ENCODE measurements at places on chromosomes 7 and 10.

DNA sequence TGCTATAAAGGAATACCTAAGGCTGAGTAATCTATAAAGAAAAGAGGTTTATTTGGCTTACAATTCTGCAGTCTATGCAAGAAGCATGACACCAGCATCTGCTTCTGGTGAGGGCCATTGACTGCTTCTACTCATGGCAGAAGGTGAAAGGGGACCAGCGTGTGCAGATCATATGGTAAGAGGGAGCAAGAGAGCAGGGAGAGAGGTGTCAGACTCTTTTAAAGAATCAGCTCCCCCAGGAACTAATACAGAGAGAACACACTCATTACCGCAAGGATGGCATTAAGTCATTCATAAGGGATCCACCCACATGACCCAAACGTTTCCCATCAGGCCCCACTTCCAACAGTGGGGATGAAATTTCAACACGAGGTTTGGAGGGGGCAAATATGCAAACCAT, 3.5 kb upstream of the COL28A1 start:
- no peak for DNase-seq

- peak; percentile 46 for DNase-seq
Measured at GRCh38 chr10:65571011-65571570, 1354.7 kb upstream of the LRRTM3 start.

- no peak for DNase-seq
Measured at GRCh38 chr7:53068673-53069072, 33.2 kb downstream of the POM121L12 start.

DNA sequence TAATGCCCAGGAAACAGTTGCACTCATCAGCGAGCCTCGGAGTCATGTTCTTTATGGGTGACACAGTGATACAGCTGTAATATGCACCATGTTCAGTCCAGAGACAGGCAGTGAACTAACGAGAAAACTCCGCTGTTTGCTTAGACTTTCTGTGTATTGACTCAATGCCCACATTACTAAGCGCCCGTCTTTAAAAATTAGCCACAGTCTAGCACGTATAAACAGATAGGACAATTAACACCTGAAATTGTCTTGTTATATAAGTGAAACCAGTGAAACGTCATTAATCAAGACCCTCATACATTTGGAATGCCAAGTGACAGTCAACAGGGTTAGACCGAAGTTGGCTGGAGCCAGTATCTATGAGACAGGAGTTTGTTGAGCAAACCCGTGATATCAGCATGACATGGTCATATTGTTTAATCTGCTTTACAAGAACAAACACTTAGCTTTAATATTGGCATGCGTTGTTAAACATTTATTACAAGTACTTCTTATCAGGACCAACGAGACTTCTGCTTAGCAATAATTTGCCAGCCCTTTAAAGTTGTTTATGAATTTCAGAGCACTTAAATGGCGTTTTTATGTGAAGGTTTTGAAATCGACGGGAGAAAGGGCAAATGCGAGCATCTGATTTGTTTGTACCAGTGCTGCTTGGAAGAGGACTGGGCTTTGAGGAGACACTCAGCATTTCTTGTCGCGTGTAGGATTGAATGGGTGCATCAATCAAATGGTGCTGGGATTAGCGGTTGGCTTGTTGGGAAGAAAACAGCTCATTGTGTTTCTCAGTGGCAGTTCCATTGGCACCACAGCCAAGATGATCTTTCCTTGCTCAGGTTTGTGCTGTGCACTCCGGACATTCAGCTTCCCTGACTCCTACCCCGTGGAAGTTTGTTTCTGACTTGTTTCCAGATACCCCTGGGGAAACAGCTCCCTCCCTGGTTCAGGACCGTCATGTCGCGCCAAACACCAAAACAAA, 56.3 kb downstream of the CAMK1D start:
- no peak for DNase-seq

DNA sequence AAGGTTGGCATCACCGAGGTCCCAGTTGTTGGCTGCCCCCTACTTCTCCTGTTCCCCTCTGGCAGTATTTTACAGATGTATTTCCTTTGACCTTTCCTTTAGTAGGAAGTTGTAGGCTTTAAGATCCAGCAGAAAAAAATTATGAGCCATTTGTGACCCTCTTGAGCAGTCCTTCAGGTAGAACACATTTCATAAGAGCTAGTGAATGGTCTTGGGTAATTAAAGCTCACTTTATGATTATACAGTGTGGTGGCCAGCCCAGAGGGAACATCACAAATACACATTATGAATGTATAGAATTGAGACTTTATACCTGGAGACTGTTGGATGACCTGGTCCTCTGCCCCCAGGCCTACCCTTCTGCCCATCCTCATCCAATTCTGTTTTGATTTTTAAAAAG, 57.0 kb downstream of the KAT6B start:
- DNase-seq, result no peak

DNA sequence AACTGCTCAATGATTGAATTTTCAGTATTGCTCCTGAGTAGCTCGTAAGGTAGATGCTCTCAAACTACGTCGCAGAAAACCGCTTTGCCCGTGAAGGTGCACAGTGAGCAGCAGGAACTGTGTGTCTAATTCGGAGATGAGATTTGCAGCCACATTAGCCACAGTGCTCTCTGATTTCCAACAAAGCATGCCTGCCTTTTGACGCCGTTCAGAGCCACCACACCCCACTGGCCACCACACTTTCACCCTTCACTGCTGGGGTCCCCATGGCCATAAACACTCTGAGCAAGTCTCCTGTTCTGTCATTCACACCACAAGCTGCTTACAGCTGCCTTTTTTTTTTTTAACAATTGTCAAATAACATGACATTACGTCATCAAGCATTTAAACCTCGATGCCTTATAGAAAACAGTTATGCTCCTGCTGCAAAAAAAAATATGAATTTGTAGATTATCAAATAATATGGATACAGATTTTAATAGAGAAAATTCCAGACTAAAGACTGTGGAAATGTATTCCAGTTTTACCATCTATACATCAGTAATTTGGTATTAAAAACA, 578.8 kb upstream of the PFKP start:
- DNase-seq, result no peak

GRCh38 chr7:128827248-128827958, 2.8 kb upstream of the FLNC start:
- DNase-seq, result no peak

GRCh38 chr7:47622946-47623640, 41.2 kb upstream of the TNS3 start:
- DNase-seq, result no peak

DNA sequence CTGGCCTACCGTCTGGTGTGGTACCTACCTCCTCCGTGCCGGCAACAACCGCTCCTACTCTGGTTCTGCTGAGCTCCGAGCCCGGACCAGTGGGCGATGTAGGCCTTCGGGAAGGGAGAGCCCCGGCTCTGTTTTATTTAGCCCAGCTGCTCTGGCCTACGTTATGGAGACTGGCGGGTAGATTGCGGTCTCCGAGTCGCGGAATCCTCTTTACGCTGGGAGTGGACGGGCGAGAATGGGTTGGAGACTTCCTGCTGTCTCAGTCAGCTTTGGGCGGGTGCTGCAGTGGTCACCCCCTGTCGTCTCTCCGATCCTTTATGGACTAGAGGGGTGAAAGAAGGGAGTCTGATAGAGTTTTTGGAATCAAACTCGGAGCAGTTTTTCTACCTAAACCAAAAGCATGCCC, 406 bp downstream of the CBLL1 start:
- no peak for DNase-seq

DNA sequence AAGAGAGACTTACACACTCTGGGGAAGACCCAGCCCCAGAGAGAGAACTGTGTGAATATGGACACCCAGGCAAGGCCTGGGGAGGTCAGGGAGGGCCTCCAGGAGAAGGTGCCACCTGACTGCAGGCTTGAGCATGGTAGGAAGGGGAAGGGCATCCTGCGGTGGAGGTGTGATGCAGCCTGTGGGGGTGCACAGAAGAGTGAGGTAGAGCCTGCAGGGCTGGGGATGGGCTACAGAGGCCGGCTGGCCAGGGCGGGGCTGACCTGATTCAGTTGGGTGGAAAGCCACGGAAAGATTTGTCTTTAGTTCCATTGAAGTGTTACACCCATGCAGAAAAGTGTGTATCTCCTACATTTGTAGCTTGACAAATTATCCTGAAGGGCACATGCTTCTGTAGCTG, 47.6 kb downstream of the ZMIZ1 start:
- no peak for DNase-seq

DNA sequence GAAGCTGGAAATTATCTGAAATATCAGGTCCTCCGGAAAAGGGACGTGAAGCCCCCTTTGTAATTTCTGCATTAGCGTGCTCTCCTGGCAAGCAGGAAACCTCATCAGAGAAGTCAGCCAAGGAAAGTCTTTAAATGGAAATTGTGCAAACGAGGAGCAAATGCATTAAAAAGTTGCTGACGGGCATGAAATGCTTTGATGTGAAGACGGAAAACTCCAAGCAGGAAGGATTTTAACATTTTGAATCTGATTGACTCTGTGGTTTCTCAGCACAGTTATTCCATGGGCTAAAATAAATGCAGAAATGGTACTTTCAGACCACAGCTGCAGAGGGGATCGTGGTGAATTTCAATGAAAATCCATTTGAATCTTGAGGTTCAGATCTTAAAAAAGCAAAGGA, 167.8 kb downstream of the AHR start:
- no peak for DNase-seq

Data from WERI-Rb-1 (cell line).